ENCODE measurements at places on chromosomes 2 and 18. TPM values are rescaled to one million over a fixed set of nuclear protein-coding genes. Genes with fewer than 3 reads are reported as not detected.

Gene ONECUT2
- 0.44 TPM for total RNA-seq

Gene ESPNL
- not detected for total RNA-seq

Gene C1GALT1C1L
- 3.0 TPM for total RNA-seq

Gene TRABD2A
- total RNA-seq, result 0.34 TPM

Gene SERPINB11
- total RNA-seq, result not detected

Gene ABHD1
- 0.78 TPM for total RNA-seq

Gene NOSTRIN
- total RNA-seq, result not detected

Gene DNAH7
- total RNA-seq, result not detected

Gene HTR2B
- total RNA-seq, result 0.51 TPM

Gene TMEM169
- 5.5 TPM for total RNA-seq

Gene TBR1
- total RNA-seq, result not detected

Gene SLC9A4
- not detected for total RNA-seq

Gene ERMN
- not detected for total RNA-seq

Gene METTL4
- 8.8 TPM for total RNA-seq

Gene KCNG2
- total RNA-seq, result not detected

Gene ABCB11
- not detected for total RNA-seq

Gene SLC4A5
- total RNA-seq, result 0.84 TPM

Gene FBLN7
- 8.1 TPM for total RNA-seq

Gene EML6
- not detected for total RNA-seq

Gene OBSL1
- 82.7 TPM for total RNA-seq

Gene OTOS
- not detected for total RNA-seq

Gene TMEFF2
- not detected for total RNA-seq

Gene CYS1
- total RNA-seq, result 3.2 TPM

Gene SIX3
- not detected for total RNA-seq

Gene RAB27B
- 0.49 TPM for total RNA-seq

Gene KIAA2012
- not detected for total RNA-seq

Gene AKAIN1
- total RNA-seq, result not detected

Gene SCN9A
- 2.2 TPM for total RNA-seq

Gene PAIP2B
- total RNA-seq, result 0.54 TPM

Gene C1QL2
- total RNA-seq, result not detected

Gene FRZB
- not detected for total RNA-seq

Gene PROKR1
- total RNA-seq, result not detected

Gene CYRIA
- total RNA-seq, result 10.7 TPM

Gene UNC80
- not detected for total RNA-seq

Gene KANSL1L
- total RNA-seq, result 14.5 TPM

Gene CXCR2
- total RNA-seq, result not detected

Gene IL1RL2
- total RNA-seq, result not detected

Data from Caki2 (cell line).